ENCODE measurements at places on chromosomes 6 and 20. TPM values are rescaled to one million over a fixed set of nuclear protein-coding genes. Genes with fewer than 3 reads are reported as not detected.

DNA sequence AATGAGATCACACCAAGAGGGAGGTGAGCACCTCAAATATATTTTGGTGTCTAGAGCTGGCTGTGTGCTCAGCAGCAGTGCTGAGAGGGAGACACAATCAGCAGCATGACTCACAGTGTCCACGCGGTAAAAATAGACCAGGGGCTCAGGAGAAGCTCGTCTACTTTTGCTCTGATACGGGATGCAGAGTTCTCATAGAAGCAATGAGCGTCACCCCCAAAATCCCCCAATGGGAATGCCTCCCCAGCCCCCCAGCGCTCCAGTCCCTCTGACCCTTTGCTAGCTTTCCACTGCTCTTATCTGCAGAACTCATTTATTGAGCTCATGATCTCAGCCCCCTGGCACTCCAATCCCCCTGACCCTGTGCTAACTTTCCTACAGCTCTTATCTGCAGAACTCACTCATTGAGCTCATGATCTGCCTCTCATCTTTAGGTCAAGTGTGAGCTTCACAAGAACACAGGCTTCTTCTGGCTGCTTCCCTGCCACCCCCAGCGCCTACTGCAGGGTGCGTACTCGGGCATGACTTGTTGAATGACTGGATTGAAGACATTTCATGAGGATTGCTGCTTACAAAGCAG is 34.0 kb downstream of the SYNDIG1 start:
- no peaks in the 10 kb centered on the region for H3K4me1 ChIP-seq
- no peak for DNase-seq
- H3K27me3 ChIP-seq: peaks cover 3% of the 10 kb centered on the region
- H3K27ac ChIP-seq: no peak overlapping the region
- no peak overlapping the region for H3K4me3 ChIP-seq

HACE1 gene
- 5.8 TPM for polyA plus RNA-seq

DNA sequence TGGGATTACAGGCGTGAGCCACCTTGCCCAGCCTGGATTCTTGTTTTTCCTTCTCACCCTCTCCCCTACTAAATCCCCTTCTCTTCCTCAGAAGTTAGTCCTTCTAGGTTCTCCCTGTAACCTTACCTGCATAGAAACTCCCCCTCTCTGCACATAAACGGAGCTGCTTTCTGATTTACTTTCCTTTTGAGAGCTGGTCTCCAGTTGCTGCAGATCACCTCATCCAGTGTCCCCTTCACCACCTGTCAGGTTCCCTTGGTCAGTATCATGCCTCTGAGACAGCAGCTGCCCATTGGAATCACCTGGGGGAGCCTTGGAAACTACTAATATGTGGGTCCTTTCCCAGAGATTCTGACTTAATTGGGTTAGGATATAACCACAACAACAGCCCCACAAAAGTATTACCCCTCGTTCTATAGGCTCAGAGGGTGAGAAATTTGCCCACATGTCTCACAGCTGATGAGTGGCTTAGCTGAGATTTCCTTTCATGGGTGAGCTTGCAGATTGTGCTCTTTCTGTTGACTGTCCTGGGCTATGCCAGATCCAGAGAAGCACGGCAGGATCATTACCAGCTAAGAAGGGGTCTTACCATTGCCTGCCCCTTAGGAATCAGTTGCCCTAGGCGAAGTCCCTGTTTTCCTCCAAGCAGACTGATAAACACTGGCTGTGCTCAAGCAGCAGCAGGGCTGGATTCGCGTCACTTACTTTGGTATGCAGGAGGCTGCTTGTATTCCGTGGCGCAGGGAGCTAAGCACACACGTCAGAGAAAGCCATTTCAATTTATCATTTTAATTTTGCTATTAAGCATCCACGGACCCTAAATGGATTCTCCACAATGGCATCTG is 51.3 kb downstream of the AKAP12 start:
- H3K36me3 ChIP-seq: no peaks in the 10 kb centered on the region
- H3K27me3 ChIP-seq: peaks cover 16% of the 10 kb centered on the region
- peaks cover 16% of the 10 kb centered on the region for H3K4me1 ChIP-seq

ANKRD66 gene
- not detected for polyA plus RNA-seq

All from naive thymus-derived CD8-positive, alpha-beta T cell (primary cell).